Activated CD4-positive, alpha-beta T cell treated with anti-CD3 and anti-CD28 coated beads, Interleukin-2, amount 10 ng/mL, durations not matched to agents 7 days and 5 days (primary cell): ENCODE measurements at places on chromosomes 2 and 18.

DNA sequence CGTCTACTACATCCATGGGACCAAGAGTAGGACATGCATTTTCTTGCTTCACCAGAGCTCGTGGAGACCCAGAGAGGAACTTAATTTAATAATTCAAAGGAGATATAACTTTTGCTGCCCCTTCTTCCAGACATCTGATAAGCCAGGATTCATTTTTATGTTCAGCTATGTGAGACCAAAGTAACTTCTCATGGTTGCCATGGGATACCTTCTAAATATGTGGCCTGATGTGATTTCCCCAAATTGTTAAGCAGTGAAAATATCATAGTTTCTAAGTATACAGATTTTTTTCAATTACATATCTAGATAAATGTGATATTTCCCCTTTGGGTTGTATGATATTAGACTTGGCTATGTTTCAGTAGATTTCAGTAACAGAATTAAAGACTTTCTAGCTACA is 185.5 kb upstream of the FN1 start:
- H3K27me3 ChIP-seq: peaks cover 7% of the 10 kb centered on the region
- H3K36me3 ChIP-seq: no peaks in the 10 kb centered on the region
- H3K4me3 ChIP-seq: no peak overlapping the region
- peaks cover 6% of the 10 kb centered on the region for H3K4me1 ChIP-seq
- no peak for DNase-seq
- H3K27ac ChIP-seq: no peak overlapping the region

DNA sequence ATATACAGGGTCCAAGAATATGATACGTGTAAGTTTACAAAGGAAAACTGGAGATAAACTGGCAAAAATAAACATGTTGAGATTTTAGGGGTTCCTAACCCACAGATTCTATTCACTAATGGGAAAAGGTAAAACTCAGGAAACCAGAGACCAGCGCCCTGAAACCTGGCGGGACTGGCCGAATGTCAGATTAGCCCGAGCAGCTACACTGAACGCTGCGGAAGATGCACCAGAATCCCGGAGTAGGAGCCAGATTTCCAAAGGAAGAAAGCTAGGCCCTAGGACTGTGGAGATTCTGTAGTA is 679 bp upstream of the WDR75 start:
- DNase-seq: no peak
- peaks cover 12% of the 10 kb centered on the region for H3K4me1 ChIP-seq
- H3K27me3 ChIP-seq: no peaks in the 10 kb centered on the region

DNA sequence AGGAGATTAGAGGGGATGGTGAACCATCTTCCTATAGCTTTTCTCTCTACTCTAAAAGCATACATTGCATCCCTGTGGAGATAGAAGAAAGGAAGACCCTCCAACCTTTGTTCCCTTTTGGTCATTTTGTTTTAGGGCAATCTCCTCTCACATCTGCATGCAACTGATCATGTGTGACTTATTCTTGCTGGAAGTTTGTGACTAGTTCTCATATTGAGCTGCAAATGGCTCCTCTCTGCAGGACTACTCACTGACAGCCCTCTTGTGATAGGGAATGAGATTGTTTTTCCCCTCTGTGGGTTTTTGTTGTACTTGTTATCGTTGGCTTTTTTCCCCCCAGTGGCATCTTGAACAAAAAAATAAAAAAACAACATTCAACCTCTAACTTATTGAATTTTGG is 416.0 kb upstream of the CNTNAP5 start:
- no peak overlapping the region for H3K4me3 ChIP-seq
- no peaks in the 10 kb centered on the region for H3K27me3 ChIP-seq
- DNase-seq: no peak
- no peaks in the 10 kb centered on the region for H3K36me3 ChIP-seq
- no peaks in the 10 kb centered on the region for H3K4me1 ChIP-seq
- H3K27ac ChIP-seq: no peak overlapping the region

GRCh38 chr2:172998547-172999272 is 76.9 kb upstream of the MAP3K20 start:
- no peaks in the 10 kb centered on the region for H3K36me3 ChIP-seq
- no peak for DNase-seq
- H3K4me3 ChIP-seq: no peak overlapping the region
- no peaks in the 10 kb centered on the region for H3K4me1 ChIP-seq

DNA sequence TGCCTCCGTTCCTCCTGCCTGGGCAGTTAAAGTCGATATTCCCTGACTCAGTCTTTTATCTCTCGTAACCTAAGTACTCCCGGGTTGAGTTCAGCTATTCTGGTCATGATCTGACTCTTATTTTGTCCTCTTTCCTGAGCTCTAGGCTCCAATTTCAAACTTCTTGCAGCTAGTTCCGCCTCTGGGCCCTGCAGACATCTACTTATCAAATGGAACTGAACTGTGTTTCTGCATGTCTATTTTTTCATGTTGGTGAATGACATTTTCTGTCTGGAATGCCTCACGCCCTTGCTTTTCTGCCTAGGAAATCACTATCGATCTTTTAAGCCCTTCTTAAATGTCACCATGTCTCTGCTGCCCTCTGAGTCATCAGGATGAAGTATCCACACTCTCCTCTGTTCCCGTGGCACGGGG is 101.5 kb downstream of the VAPA start:
- H3K27ac ChIP-seq: no peak overlapping the region
- no peaks in the 10 kb centered on the region for H3K27me3 ChIP-seq
- no peak for DNase-seq

GRCh38 chr2:187478719-187479118 is 30.7 kb upstream of the CALCRL start:
- H3K27ac ChIP-seq: no peak overlapping the region
- DNase-seq: no peak
- no peak overlapping the region for H3K4me3 ChIP-seq
- no peaks in the 10 kb centered on the region for H3K36me3 ChIP-seq
- H3K4me1 ChIP-seq: no peaks in the 10 kb centered on the region

- H3K27ac ChIP-seq: peak overlapping the region; percentile 57
- H3K36me3 ChIP-seq: peaks cover 58% of the 10 kb centered on the region
- H3K27me3 ChIP-seq: peaks cover 1% of the 10 kb centered on the region
- H3K4me1 ChIP-seq: peaks cover 26% of the 10 kb centered on the region
Observed at GRCh38 chr2:160271171-160272086, 71.4 kb upstream of the ITGB6 start.

DNA sequence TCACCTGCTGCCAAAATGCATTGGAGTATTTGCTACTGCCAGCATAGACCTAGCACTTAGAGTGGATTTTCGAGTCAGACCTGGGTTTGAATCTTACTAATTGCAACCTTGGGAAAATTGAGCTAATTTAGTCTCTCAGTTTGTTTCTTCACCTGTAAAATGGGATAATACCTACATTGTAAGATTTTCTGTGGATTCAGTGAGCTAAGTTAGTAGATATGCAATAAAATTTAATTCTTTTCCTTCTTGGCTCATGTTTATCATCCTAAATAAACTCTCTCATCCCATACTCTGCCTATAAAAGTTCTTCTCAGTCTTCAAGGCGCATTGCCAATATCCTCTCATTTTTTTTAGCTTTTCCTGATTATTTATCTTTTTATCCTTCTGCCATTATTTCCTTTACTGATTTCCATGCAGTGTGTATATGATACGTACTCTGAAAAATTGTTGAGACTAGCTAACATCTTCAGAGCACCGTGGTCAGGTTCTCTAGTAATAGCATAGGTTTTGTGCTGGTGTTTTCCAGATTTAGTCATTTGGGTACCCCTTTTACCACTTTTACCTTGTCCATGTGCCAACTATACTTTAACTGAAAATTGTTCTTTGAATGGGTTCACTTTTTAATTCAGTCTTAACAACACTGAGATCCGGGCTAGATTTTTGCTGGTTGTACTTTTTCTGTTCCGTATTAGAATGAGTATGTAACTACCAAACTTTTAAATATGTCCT is 7.3 kb downstream of the CEP192 start:
- no peak for DNase-seq
- H3K4me3 ChIP-seq: no peak overlapping the region
- no peaks in the 10 kb centered on the region for H3K27me3 ChIP-seq
- H3K27ac ChIP-seq: no peak overlapping the region
- peaks cover 21% of the 10 kb centered on the region for H3K4me1 ChIP-seq

- H3K27ac ChIP-seq: no peak overlapping the region
- no peak overlapping the region for H3K4me3 ChIP-seq
- no peaks in the 10 kb centered on the region for H3K27me3 ChIP-seq
- no peaks in the 10 kb centered on the region for H3K36me3 ChIP-seq
- H3K4me1 ChIP-seq: no peaks in the 10 kb centered on the region
Observed at GRCh38 chr2:53575721-53576124, 191.9 kb upstream of the CHAC2 start.

GRCh38 chr18:49166327-49166726 is 215.6 kb upstream of the SMAD7 start:
- no peak overlapping the region for H3K4me3 ChIP-seq
- no peak overlapping the region for H3K27ac ChIP-seq
- peaks cover 24% of the 10 kb centered on the region for H3K4me1 ChIP-seq
- H3K27me3 ChIP-seq: no peaks in the 10 kb centered on the region
- H3K36me3 ChIP-seq: peaks cover 29% of the 10 kb centered on the region

DNA sequence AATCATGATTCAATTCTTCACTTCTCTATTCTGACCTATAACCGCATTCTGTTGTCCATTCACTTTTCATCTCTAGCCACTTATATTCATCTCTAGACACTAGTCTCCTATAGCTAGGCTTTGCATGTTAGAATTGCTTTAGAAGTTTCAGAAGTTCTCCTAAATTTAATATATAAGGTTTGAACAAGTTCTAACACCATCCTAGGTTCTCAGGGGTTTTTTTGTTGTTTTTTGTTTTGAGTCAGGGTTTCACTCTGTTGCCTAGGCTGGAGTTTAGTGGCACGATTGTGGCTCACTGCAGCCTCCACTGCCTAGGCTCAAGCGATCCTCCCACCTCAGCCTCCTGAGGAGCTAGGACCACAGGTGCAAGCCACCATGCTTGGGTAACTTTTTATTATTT is 19.9 kb downstream of the WDSUB1 start:
- H3K27ac ChIP-seq: no peak overlapping the region
- peaks cover 19% of the 10 kb centered on the region for H3K36me3 ChIP-seq
- no peak for DNase-seq

GRCh38 chr2:218404351-218405085 is 4.8 kb downstream of the CTDSP1 start:
- H3K27ac ChIP-seq: peak overlapping the region; percentile 55
- no peaks in the 10 kb centered on the region for H3K27me3 ChIP-seq
- DNase-seq: no peak
- H3K36me3 ChIP-seq: peaks cover 40% of the 10 kb centered on the region
- H3K4me3 ChIP-seq: no peak overlapping the region

DNA sequence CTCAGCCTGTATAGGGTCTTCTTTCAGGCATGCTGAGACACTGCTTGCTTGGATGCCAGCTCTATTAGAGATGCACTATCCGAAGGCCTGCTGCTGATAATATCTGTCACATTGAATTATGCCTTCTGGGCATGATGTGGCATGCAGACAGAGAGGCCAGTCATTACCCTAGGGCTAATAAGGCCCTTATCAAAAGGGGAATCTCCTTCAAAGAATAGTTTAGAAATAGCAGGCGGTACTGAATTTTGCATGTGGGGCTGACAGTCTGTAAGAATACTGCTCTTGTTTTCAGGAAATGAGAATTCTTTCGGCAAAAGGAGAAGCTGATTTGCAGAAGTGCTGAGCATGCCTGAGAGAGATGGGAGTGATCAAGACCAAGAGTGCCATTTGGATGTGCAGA is 13.1 kb upstream of the LHCGR start:
- H3K27ac ChIP-seq: no peak overlapping the region
- no peak for DNase-seq
- no peaks in the 10 kb centered on the region for H3K4me1 ChIP-seq
- peaks cover 3% of the 10 kb centered on the region for H3K27me3 ChIP-seq
- H3K36me3 ChIP-seq: no peaks in the 10 kb centered on the region

- no peak overlapping the region for H3K27ac ChIP-seq
- H3K4me1 ChIP-seq: no peaks in the 10 kb centered on the region
- H3K27me3 ChIP-seq: no peaks in the 10 kb centered on the region
- H3K36me3 ChIP-seq: no peaks in the 10 kb centered on the region
- DNase-seq: no peak
Observed at GRCh38 chr18:39149211-39149806, 1583.7 kb upstream of the CELF4 start.

DNA sequence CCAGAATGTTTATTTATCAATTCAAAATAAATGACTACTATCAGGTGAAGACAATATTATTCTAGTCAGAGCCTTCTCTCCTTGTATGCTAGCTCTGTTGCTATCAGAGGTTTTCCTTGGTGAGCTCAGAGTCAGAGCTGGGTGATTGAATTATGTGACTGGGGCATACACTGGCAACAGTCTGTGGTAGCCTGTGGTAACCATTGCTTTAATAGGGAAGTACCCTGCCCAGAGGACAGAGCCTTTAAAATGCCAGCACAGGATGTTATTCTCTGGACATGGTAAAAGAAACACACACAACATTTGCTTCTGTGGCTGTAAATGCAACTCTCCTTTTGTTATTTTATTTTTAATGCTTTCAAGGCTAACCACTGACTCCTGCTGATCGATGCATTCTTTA is 124.7 kb downstream of the PPP1R1C start:
- H3K27me3 ChIP-seq: no peaks in the 10 kb centered on the region
- H3K4me1 ChIP-seq: no peaks in the 10 kb centered on the region
- H3K4me3 ChIP-seq: no peak overlapping the region
- no peak for DNase-seq
- H3K36me3 ChIP-seq: no peaks in the 10 kb centered on the region

DNA sequence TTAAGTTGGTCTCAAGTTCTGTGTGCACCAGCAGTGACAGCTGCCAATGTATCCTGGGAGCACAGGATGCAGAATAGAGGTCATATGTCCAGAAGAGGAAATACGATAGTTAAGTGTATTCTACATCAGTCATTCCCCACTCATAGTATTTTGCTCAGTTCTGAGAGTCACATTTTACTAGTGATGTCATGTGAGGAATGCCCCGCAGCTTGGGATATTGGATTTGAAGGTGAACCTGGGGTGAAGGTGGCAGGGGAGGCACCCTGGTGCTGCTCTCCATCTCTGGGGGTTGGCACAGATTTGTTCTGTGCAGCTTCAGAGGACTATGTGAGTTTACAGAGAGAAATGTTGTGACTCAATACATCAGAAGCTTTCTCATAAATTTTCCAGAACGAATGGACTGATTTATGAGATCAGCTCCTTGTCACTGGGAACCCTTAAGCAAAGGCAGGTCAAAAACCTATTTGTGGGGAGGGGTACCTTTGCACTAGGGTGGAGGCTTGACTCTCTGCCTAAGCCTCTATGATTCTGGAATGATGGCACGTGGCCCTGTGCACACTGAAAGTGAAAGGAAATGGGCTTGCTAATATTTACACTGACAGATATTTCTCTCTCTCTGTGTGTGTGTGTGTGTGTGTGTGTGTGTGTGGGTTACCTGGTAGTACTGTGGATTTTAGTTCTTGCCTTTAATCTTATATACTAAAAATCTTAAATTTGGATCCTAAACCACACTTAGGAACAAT is 95.9 kb downstream of the NEB start:
- no peaks in the 10 kb centered on the region for H3K27me3 ChIP-seq
- DNase-seq: peak; percentile 56
- H3K27ac ChIP-seq: peak overlapping the region; percentile 95
- H3K36me3 ChIP-seq: peaks cover 14% of the 10 kb centered on the region
- H3K4me3 ChIP-seq: peak overlapping the region; percentile 66
- H3K4me1 ChIP-seq: peaks cover 46% of the 10 kb centered on the region

GRCh38 chr18:48543228-48543627 is 4.4 kb downstream of the CTIF start:
- H3K27me3 ChIP-seq: peaks cover 37% of the 10 kb centered on the region
- peaks cover 30% of the 10 kb centered on the region for H3K4me1 ChIP-seq
- peak; percentile 37 for DNase-seq
- no peaks in the 10 kb centered on the region for H3K36me3 ChIP-seq
- H3K27ac ChIP-seq: no peak overlapping the region
